Esophagus muscularis mucosa (tissue), 4 donors: ENCODE measurements at places on chromosomes 3 and 15. TPM values are rescaled to one million over a fixed set of nuclear protein-coding genes. Genes with fewer than 3 reads are reported as not detected.

DNA sequence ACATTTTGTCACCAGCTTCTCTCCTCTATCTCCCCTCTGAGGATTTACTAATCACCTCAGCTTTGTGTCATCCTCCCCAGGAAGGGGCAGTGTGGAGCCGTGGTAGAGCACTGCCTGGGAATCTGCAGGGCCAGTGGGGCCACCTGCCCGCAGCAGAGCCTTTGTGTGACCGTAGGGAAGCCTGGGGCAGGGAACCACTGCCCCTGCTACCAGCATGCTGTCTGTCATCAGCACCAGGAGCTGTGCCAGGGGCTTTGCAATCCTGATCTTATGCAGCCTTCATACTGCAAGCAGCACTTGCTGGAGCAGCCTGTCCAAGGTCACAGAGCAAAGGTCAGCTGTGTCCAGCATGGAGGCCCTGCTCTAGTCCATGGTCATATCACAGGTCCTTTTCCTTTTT lies 170.2 kb upstream of the IL12A start:
- H3K27ac ChIP-seq, result no peak overlapping the region
- no peaks in the 10 kb centered on the region for H3K27me3 ChIP-seq
- H3K4me1 ChIP-seq, result peaks cover 21% of the 10 kb centered on the region
- no peak overlapping the region for H3K4me3 ChIP-seq

DNA sequence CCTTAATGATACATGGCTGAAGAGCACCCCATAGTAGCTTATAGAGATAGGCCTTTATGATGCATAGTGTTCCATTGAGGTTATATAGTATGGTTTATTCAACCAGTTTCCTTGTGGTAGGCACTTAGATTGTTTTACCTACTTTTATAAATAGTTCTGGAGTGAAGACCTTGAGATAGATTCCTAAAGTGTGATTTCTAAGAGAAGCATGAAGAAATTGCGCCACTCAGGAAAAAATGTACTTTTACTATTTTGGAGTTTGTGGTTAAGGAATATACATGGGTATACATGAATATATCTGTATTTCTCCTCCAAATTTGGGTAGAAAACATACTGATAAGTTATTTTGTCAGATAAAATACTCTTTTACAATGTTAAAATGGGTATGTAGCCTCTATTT lies 70.5 kb downstream of the CHD2 start:
- H3K27ac ChIP-seq, result no peak overlapping the region
- H3K27me3 ChIP-seq, result no peaks in the 10 kb centered on the region
- H3K4me3 ChIP-seq, result no peak overlapping the region
- peaks cover 34% of the 10 kb centered on the region for H3K4me1 ChIP-seq

- H3K4me1 ChIP-seq, result peaks cover 11% of the 10 kb centered on the region
- no peak overlapping the region for H3K4me3 ChIP-seq
Measured at GRCh38 chr3:16838561-16838960, 46.2 kb upstream of the PLCL2 start.

- H3K27ac ChIP-seq, result no peak overlapping the region
- no peak for DNase-seq
- H3K4me1 ChIP-seq, result no peaks in the 10 kb centered on the region
- H3K36me3 ChIP-seq, result no peaks in the 10 kb centered on the region
- no peak overlapping the region for H3K4me3 ChIP-seq
- no peaks in the 10 kb centered on the region for H3K27me3 ChIP-seq
Measured at GRCh38 chr3:99551520-99551919, 86.9 kb upstream of the COL8A1 start.

DNA sequence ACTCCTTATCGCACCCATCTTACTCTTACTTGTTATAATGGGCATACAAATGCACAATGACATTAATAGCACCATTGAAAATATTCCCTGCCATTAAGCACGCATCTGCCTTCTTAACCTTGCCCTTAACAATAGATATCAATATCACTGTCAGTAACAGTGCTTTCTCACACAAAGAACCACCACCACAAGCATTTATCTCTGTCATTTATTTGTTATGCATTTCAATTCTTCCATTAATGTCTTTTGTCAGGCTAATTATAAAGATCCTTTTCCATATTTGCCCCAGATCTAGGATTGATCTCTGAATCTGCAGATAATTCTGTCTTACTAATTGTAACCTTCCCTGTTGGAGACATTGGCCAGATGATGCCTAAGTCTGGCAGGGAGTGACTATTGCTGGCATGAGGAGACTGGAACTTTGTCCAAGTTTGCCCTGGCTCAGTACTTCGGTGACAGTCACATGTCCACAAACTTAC lies 419.6 kb upstream of the TGFBR2 start:
- no peaks in the 10 kb centered on the region for H3K27me3 ChIP-seq
- no peak for DNase-seq
- no peaks in the 10 kb centered on the region for H3K36me3 ChIP-seq
- no peak overlapping the region for H3K4me3 ChIP-seq
- H3K27ac ChIP-seq, result no peak overlapping the region

DNA sequence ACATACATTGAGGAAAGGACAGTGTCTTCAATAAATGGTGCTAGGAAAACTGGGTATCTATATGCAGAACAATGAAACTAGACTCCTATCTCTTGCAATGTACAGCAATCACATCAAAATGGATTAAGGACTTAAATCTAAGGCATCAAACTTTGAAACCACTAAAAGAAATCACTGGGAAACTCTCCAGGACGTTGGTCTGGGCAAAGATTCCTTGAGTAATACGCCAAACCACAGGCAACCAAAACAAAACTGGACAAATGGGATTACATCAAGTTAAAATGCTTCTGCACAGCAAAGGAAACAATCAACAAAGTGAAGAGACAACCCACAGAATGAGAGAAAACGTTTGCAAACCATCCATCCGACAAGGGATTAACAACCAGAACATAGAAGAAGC lies 14.5 kb downstream of the LAMP3 start:
- H3K27me3 ChIP-seq, result peaks cover 22% of the 10 kb centered on the region
- no peak for DNase-seq
- H3K4me1 ChIP-seq, result no peaks in the 10 kb centered on the region
- H3K27ac ChIP-seq, result no peak overlapping the region
- no peak overlapping the region for H3K4me3 ChIP-seq

DNA sequence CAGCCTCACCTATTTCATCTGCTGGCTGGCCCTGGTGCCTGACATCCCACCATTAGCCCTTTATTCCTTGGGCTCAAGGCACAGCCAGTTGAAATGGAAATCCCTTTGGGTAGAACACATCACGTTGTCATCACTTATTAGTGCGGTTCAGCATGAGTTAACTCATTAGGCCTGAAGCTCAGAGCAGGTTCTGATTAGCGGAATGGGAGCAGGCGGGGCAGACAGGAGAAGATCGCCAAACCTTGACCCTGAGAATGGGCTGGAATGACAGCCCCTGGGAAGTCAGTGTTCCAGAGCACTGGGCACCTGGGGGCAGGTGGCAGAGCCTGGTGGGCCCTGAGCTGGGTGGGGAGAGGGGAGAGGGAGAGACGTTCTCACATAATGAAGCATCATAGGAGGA lies 5.8 kb downstream of the ITGA11 start:
- H3K36me3 ChIP-seq, result no peaks in the 10 kb centered on the region
- peaks cover 11% of the 10 kb centered on the region for H3K4me1 ChIP-seq
- peaks cover 4% of the 10 kb centered on the region for H3K27me3 ChIP-seq
- H3K4me3 ChIP-seq, result no peak overlapping the region
- DNase-seq, result no peak

DNA sequence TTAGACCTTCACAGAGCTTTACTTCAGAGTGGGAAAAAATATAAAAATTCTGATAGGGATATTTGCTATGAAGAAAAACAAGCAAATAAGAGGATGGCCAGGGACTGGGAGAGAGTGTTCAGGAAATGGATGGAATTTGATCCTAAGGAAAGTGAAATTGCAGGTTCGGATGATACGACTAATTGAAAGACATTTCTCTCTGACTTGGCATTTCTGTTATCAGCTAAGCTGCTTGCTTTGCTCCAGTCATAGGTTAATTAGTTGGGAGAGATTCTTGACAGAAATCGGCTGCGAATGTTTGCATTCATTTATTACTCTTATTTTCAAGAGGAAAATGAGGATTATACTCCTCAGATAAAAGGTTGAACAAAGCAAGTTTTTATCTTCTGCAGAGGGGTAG lies 808.7 kb upstream of the NECTIN3 start:
- H3K27me3 ChIP-seq, result no peaks in the 10 kb centered on the region
- no peak overlapping the region for H3K4me3 ChIP-seq
- no peaks in the 10 kb centered on the region for H3K4me1 ChIP-seq
- no peak overlapping the region for H3K27ac ChIP-seq

- no peak overlapping the region for H3K4me3 ChIP-seq
- no peaks in the 10 kb centered on the region for H3K36me3 ChIP-seq
- H3K27me3 ChIP-seq, result peaks cover 31% of the 10 kb centered on the region
- no peaks in the 10 kb centered on the region for H3K4me1 ChIP-seq
- no peak for DNase-seq
- no peak overlapping the region for H3K27ac ChIP-seq
Measured at GRCh38 chr3:194379231-194379630, 9.7 kb upstream of the LRRC15 start.

DNA sequence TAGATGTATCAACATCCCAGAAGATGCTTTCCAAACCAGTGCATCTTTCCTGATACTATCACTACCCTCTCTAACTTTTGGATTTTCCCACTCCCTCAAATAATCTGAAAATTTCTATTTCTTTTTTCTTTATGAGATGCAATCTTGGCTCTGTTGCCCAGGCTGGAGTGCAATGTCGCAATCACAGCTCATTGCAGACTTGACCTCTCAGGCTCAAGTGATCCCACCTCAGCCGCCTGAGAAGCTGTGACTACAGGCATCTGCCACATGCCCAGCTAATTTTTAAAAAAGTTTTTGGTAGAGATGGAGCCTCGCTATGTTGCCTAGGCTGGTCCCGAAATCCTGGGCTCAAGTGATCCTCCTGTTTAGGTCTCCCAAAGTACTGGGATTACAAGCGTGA lies 239.7 kb downstream of the SUCLG2 start:
- H3K4me3 ChIP-seq, result no peak overlapping the region
- no peak overlapping the region for H3K27ac ChIP-seq

NGRN gene
- total RNA-seq, result 140 TPM

SKOR1 gene
- 0.99 TPM for total RNA-seq

CAND2 gene
- 13.7 TPM for total RNA-seq

MME gene
- total RNA-seq, result 1.7 TPM

LRRIQ4 gene
- not detected for total RNA-seq

SLC2A2 gene
- total RNA-seq, result not detected

TMEM39A gene
- total RNA-seq, result 34.3 TPM

OIP5 gene
- not detected for total RNA-seq

EXD1 gene
- total RNA-seq, result not detected
